Tibial nerve (tissue), 4 donors: ENCODE measurements at places on chromosomes 5 and 9. TPM values are rescaled to one million over a fixed set of nuclear protein-coding genes. Genes with fewer than 3 reads are reported as not detected.

Gene ADGRD2
- total RNA-seq = not detected

Gene PRRX2
- 15.3 TPM for total RNA-seq

GRCh38 chr5:114361724-114362196 is at the start of gene KCNN2:
Gene KCNN2 (plus strand): TSS chr5:114362070. CDS start chr5:114362140, 70 bp downstream.
- H3K27me3 ChIP-seq = no peaks in the 10 kb centered on the region
- H3K4me1 ChIP-seq = peaks cover 39% of the 10 kb centered on the region
- DNase-seq = no peak
- no peaks in the 10 kb centered on the region for H3K36me3 ChIP-seq

GRCh38 chr9:33137781-33138264 is 29.3 kb downstream of the B4GALT1 start:
- H3K36me3 ChIP-seq = no peaks in the 10 kb centered on the region
- no peak for DNase-seq
- H3K27ac ChIP-seq = no peak overlapping the region
- peaks cover 92% of the 10 kb centered on the region for H3K4me1 ChIP-seq

GRCh38 chr5:175717837-175718236 is 60.0 kb downstream of the HRH2 start:
- no peak overlapping the region for H3K27ac ChIP-seq
- no peaks in the 10 kb centered on the region for H3K27me3 ChIP-seq
- H3K4me3 ChIP-seq = no peak overlapping the region
- no peak for DNase-seq

DNA sequence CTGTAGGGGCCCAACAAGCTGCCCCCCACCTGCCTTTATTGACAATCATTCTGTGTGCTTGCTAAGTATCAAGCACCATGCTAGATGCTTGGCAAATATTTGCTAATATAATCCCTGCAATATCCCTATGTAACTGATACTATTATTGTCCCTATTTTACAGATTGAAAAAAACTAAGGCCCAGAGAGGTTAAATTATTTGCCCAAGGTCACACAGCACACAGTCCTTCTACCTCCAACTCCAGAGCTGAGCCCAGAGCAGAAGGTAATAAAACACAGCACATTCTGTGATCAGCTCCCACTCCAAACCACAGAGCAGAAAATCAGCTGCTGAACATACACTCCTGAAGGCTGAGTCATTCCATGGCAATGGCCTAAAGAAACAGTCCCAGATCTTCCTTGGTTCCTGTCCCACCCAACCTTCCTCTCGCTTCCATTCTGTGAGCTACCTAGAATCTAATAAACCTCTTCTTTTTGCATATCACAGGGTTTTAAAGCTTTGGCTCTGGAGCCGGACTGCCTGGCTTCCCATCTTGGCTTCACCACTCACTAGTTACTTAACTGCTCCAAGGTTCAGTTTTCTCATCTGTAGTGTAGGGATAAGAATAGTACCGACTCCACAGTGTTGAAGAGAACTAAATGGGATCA is 66.7 kb upstream of the ADRA1B start:
- H3K4me3 ChIP-seq = no peak overlapping the region
- H3K4me1 ChIP-seq = no peaks in the 10 kb centered on the region
- H3K36me3 ChIP-seq = no peaks in the 10 kb centered on the region
- no peaks in the 10 kb centered on the region for H3K27me3 ChIP-seq

DNA sequence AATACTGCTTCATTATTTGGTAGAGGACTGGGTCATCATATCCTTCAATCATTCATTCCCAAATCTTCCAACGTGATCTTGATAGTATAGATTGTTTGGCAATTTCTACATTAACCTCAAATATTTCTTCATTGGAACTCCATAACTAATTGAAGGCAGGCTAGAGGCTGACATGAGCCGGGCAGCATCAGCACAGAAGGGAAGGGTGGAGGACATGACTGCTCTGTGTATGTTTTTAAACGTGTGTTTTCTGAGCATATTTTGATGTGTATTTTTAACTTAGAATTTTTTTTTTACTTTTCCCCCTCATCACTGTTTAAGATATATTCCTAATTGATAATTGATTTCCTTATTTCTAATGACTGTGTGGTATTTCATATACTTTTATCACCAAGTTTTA is 12.6 kb downstream of the DDX4 start:
- H3K4me3 ChIP-seq = no peak overlapping the region
- H3K27me3 ChIP-seq = no peaks in the 10 kb centered on the region
- H3K27ac ChIP-seq = no peak overlapping the region
- no peaks in the 10 kb centered on the region for H3K36me3 ChIP-seq
- no peaks in the 10 kb centered on the region for H3K4me1 ChIP-seq
- no peak for DNase-seq

Gene CA9
- total RNA-seq = not detected

GRCh38 chr5:103780794-103781193 is 218.2 kb upstream of the NUDT12 start:
- H3K27ac ChIP-seq = no peak overlapping the region
- DNase-seq = no peak
- no peaks in the 10 kb centered on the region for H3K27me3 ChIP-seq
- H3K4me3 ChIP-seq = no peak overlapping the region
- no peaks in the 10 kb centered on the region for H3K4me1 ChIP-seq
